ENCODE measurements at places on chromosomes 13 and 19.

DNA sequence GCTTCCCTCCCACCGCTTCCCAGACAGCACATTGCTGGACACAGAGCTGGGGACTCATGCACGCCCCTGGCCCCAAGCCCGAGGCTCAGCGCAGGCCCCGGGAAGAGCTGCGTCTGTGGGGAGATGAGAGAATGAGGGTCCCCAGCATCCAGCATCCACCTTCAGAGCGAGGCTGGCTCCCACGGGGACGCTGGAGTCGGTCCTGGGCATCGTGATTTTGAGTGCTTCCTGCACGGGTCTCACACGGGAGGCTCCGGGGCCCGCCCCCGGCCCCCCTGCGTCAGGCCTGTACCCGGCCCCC is 4.7 kb downstream of the NCLN start:
- no peak for DNase-seq

GRCh38 chr13:46077265-46077664 is 24.7 kb upstream of the ZC3H13 start:
- DNase-seq, result no peak

DNA sequence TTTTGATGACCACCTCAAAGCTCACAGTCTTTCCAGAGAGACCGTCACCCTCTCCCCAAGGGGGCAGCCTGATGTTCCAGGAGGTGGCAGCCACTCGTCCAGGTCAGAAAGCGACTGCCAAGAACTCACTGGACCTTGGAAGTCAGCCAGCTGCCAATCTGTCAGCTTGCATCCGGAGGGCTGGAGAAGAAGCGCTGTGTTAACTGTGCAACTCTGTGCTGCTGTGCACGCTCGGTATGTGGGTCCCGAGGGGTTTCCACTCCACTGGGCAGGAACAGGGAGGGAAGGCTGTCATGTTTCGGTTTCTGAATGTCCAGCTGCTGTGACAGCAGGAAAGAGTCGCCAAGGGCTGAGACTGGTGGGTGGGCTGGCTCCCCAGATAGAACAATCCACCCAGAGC is 89.2 kb downstream of the CACNA1A start:
- no peak for DNase-seq

- DNase-seq, result no peak
Measured at GRCh38 chr19:18842166-18842565, 10.4 kb downstream of the UPF1 start.

DNA sequence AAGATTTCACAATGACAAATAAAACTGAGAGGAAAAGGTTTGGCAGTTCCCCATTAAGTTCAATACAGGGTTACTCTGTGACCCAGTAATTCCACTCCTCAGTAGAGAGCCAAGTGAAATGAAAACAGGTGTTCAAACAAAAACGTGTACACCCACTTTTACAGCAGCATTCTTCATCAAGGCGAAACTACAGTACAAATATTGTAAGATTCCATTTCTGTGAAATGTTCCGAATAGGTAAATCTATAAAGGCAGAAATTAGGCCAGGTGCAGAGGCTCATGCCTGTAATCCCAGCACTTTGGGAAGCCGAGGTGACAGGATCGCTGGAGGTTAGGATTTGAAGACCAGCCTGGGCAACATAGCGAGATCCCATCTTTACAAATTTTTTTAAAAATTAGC is 8.9 kb upstream of the GDF15 start:
- no peak for DNase-seq

DNA sequence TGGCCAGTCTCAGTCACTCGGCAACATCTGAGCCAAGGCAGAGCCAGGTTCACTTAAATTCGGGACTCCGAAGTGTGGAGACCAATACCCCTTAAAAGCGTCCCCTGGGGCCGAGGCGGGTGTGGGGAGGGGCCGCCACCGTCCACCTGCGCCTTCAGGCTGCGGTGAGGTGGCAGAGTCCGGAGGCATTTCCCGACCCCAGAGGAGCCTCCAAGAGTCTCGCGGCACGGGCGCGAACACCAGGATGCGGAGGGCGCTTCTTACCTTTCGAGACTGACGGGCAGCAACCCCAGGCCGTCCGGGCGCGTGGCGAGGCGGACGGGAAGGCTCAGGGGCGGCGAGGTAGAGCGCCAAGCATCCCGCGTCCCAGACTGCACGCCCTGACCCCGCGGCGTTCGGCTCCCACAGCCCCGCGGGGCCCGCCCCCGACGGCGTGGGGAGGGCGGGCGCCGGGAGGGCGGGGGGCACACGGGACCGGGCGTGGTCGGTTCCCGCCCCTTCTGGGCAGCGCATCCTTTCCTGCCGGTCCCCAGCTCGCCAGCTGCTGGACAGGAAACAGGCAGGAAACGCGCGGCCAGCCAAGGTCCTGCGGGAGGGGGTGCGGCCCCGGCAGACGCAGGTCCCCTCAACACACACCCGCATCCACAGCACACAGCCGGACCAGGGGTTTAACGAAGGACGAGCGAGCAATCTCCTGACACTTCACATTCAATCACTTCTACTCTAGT is at the start of gene THSD1:
TSS of gene THSD1 (minus strand) at position 406 of the 728 bp plus-strand sequence. CDS start 3,572 bp downstream, outside the sequence.
- no peak for DNase-seq

GRCh38 chr13:33402975-33403374 is 117.4 kb upstream of the STARD13 start:
- no peak for DNase-seq

- no peak for DNase-seq
Measured at GRCh38 chr19:508204-509150, 1.2 kb downstream of the TPGS1 start.

DNA sequence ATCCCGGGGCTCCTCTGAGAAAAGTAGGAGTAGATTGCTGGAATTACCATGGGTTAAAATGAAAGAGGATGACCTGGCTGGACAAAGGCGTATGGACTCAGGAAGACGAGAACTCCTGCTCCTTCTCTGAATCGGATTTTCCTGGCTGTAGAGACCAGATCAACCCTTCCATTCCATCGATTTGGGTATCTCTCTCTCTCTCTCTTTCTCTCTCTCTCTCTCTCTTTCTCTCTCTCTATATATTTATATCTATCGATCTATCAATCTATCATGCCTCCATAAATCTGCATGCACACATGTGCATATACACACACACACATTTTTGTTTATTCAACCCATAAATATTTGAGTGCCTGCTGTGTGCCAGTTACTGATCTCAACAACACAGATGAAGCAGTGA is 234.9 kb downstream of the LMO7 start:
- no peak for DNase-seq

DNA sequence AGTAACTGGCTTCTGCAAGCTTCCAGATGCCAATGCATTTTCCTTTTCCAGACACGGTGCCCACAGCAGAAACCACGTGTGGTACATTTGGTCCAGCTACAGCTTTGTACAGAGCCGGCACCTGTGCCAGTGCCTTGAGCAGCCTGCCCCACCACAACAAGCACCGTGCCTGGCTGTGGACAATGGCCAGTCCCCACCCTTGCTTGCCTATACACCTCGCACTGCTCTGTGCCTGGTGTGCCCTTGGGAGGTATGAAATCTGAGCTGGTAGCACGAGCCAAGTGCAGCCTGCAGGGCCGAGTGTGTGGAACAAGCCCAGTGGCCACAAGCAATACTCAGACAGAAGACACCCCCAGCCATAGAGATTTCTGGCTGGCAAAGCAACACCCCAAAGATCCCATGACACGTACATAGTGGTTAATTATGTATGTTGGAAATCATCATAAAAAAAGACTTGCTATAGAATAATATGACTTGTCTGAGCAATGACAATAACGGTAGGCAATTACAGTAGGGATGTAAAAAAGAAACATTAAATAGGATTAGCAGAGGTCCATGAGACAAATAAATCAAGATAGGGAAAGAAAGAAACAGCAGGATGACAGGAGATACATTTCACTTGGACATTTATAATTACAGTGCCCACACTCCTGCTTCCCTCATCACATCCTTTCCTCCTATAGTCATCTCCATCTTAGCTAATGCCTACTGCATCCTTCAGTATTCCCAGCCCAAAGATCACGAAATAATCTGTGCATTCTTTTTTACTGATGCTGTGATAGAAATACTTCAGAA is 1399.5 kb downstream of the PCDH9 start:
- no peak for DNase-seq

DNA sequence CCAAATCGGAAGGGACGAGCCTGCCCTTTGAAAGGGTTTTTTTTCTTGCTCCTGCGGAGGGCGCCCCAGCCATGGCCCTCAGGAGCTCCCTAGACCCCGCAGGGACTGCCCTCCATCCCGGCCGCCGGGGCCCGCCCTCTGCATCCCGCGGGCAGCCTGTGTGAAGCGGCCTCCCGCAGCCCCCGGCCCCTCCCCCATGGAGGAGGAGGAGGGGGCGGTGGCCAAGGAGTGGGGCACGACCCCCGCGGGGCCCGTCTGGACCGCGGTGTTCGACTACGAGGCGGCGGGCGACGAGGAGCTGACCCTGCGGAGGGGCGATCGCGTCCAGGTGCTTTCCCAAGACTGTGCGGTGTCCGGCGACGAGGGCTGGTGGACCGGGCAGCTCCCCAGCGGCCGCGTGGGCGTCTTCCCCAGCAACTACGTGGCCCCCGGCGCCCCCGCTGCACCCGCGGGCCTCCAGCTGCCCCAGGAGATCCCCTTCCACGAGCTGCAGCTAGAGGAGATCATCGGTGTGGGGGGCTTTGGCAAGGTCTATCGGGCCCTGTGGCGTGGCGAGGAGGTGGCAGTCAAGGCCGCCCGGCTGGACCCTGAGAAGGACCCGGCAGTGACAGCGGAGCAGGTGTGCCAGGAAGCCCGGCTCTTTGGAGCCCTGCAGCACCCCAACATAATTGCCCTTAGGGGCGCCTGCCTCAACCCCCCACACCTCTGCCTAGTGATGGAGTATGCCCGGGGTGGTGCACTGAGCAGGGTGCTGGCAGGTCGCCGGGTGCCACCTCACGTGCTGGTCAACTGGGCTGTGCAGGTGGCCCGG is 815 bp downstream of the MAP3K10 start:
- no peak for DNase-seq

GRCh38 chr13:94711561-94712286 is 621 bp downstream of the SOX21 start:
- no peak for DNase-seq

GRCh38 chr13:98504371-98504963 is 72.4 kb downstream of the STK24 start:
- DNase-seq, result no peak

GRCh38 chr19:28619816-28620429 is 593.0 kb downstream of the UQCRFS1 start:
- DNase-seq, result no peak

GRCh38 chr19:5627395-5627904 is 4.6 kb downstream of the SAFB start:
- DNase-seq, result no peak

- DNase-seq, result no peak
Measured at GRCh38 chr19:37975596-37976515, 68.8 kb downstream of the SIPA1L3 start.

DNA sequence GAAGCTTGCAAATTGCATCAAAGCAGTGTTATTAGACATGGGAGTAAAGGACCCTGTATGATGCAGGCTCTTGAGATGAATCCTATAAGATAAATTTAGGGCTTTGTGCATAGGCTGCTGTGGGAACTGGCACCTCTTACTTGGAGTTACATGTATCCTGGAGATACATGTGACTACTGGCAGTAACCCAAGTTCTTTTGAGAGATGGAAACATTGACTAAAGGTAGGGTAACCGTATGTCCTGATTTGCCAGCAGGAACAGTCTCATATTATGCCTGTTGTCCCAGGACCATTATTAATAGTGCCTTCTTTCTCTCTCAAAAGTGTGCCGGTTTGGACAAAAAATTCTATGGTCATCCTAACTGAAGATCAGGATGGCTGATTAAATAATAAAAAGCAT is 195.4 kb downstream of the LACC1 start:
- no peak for DNase-seq

GRCh38 chr19:52138278-52138982 is 1.3 kb downstream of the ZNF616 start:
- no peak for DNase-seq

GRCh38 chr19:4264812-4265211 is 14.3 kb upstream of the SHD start:
- no peak for DNase-seq

- DNase-seq, result no peak
Measured at GRCh38 chr19:16167055-16167454, 6.3 kb downstream of the CIB3 start.

- DNase-seq, result peak; percentile 68
Measured at GRCh38 chr19:584240-585001, 5.3 kb upstream of the HCN2 start.

DNA sequence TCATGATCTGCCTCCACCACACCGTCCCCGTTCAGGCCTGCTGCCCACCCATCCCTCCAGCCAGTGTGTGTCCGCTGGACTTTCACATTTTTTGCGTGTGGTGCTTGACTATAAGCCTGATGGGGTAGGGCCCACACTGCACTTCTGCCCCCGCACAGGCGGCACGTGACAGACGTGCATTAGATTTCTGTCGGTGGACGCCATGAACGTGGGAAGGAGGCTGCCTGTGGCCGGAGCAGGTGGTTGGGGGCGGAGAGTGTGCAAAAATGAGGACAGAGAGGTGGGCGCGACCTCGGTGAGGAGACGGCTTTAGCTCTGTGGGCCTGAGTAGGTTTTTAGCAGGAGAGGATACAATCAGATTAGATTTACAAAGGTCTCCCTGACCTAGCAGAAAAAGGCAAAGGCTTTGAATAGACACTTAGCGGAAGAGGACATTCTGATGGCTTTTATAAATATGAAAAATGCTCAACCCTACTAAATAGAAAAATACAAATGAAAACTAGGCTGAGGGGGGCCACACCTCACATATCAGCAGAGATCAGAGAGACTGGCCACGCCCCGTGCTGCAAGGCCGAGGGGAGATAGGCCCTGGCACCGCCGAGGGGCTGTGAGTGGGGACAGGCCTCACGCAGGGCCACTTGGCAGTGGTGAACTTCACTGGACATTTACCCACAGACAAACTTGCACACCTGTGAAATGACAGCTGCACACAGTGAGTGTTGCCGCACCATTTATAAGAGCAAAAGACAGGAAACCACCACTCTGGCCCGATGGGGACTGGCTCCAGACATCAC is 25.4 kb downstream of the PAK4 start:
- DNase-seq, result no peak

DNA sequence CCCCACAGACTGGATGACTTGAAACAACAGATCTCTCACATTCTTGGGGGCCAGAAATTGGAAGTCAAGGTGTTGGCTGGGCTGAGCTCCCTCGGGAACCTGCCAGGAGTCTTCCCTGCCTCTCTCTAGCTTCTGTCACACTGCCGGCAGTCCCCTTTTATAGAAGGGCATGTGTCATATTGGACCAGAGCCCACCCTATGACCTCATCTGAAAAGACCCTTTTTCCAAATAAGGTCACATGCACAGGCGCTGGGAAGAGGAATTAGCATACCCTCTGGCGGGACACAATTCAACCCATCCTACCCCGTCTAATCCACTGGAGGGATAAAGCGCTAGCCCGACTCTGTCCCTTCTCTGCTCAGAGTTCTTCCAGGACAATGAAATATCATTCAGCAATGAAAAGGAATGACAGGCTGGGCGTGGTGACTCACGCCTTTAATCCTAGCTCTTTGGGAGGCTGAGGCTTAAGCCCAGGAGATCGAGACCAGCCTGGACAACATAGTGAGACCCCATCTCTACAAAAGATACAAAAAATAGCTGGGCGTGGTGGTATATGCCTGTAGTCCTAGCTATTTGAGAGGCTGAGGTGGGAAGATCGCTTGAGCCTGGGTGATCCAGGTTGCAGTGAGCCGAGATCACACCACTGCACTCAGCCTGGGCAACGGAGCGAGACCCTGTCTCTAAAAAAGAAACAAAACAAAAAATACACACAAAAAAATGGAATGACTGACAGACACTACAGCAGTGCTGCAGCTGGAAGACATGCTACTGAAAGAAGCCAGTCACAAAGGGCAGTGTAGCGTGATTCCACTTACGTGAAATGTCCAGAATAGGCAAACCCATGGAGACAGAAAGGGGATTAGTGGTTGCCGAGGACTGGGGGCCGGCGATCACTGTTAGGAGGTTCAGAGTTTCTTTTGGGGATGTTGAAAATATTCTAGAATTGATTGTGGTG is 28.5 kb downstream of the MEIS3 start:
- DNase-seq, result no peak

GRCh38 chr13:61795580-61795979 is 379.9 kb upstream of the PCDH20 start:
- DNase-seq, result no peak

Measured in activated T-cell treated with anti-CD3 and anti-CD28 coated beads for 1 hour (primary cell).